GM23248 (cell line): ENCODE measurements at places on chromosomes 13 and 19. TPM values are rescaled to one million over a fixed set of nuclear protein-coding genes. Genes with fewer than 3 reads are reported as not detected.

GRCh38 chr19:23957660-23958281 lies 43.1 kb downstream of the ZNF726 start:
- DNase-seq = peak; percentile 79

DNA sequence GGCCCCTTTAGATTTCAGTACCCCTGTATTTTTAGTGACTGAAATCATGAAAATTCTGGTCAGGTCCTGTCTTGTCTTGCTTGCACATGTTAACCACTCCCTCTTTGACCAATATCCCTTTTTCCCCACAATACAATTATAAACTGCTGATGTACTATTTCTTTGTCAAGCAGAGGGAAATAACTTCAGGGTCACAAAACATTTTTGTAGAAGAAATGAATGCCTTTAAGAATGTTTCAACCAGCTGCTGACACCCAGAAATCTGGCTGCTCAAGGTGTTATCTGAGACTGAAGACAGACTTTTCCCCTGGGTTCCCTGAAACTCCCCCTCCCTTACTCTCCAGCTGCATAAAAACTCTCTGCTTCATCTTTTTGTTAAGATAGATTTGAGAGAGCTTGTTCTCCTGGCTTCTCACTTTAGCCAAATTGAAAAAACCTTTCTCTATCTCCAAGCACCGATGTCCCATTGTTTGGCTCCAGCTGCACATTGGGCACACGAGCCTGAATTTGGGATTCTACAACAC lies 18.4 kb upstream of the ACOD1 start:
- DNase-seq = no peak

GRCh38 chr13:30895773-30896172 lies 10.3 kb upstream of the MEDAG start:
- peak; percentile 95 for DNase-seq

GRCh38 chr13:41701676-41702075 lies 244.3 kb downstream of the RGCC start:
- DNase-seq = no peak

GRCh38 chr13:114282041-114282670 lies 755 bp downstream of the UPF3A start:
- DNase-seq = peak; percentile 90

- DNase-seq = no peak
Observed at GRCh38 chr13:78620936-78621470, 17.7 kb upstream of the POU4F1 start.

DNA sequence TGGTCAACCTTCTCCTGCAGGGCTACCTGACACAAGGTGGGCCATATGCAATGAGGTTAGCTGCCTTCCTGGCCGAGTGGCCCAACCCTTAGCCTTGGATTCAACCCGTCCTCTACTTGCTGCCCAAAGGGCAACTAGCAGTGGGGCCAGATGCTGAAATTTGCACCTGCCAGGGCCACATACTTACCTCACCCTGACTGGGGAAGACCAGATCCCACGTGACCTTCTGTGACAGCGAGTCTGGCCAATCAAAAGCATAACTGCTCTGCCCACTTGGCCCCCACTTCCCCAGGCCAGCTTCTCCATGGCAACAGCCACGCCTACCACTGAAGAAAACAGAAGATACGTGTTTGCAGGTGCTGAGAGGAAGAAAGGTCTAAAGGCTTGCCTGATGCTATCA lies 10.9 kb downstream of the PEG3 start:
- no peak for DNase-seq

DNA sequence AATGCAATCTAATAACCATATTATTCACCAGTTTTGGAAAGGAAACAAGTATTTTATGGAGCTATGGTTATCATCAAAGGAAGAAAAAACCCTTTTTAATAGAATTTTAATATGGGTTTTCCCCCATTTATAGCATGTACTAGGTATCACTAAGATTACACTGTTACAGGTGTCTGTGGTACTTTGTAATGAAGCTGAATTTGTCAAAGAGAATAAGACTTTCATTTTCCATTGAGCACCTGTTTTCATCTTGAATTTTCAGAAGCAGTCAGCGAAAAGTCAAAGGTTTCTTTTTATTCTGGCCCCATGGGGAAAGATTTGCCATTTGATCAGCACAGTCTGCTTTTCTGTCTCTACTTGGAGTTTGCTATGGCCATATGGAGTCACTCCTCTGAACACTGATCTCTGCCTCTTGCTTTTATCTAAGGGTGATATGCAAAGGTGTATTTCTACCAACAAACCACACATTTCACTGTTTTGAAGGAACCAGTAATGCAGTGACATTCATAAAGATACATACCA lies 590.0 kb downstream of the DCT start:
- DNase-seq = no peak

- no peak for DNase-seq
Observed at GRCh38 chr13:74889321-74889720, 592.6 kb downstream of the TBC1D4 start.

The TSKS gene
- total RNA-seq = 0.38 and 2.1 TPM in 2 replicates
